GM04503 (cell line): ENCODE measurements at places on chromosomes 1 and 21.
A peak's percentile ranks its signal among the peaks of the same experiment; 100 is the strongest.

DNA sequence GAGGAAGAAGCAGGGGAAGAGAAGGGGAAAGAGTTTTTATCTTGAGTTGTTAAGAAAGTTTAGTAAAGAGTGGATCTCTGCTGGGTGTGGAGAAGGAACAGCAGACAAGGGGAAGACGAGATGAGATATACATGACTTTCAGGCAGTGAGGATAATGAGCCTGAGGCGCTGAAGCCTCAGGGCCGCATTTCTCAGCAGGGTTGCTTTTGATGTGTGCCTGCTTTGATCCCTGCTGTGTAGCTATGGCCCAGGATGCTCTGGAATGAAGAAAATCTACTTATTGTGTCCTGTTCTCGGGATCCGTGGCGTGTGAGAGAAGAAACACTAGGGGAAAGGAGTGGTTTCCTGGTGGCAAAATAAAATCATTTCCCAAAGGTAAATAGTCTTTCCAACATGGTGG, 15.1 kb upstream of the RPE65 start:
- DNase-seq: no peak

GRCh38 chr1:89125240-89125912, 538 bp downstream of the GBP2 start:
- no peak for DNase-seq

- DNase-seq: peak; percentile 65
These were observed 5.8 kb upstream of the LAMC2 start for GRCh38 chr1:183180218-183180617.

DNA sequence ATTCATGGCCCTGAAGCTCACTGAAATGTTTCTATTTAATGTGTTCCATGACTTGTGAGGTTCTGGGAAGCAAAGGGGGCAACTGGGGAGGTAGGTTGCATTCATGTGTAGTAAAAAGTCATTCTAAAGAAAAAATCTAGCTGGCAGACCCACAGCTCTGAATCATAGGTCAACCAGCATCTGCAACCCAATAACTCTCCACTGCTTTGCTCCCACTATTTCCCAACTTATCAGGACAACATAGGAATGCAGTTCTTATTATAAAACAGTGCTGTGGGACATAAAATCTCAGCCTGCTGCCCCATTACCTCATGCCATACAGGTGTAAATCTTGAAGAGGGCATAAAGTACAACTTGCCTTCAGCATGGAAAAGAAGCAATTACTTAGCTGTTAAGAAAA, 576.1 kb upstream of the PTBP2 start:
- DNase-seq: no peak

GRCh38 chr1:161987872-161988271, 35.8 kb downstream of the OLFML2B start:
- no peak for DNase-seq

- DNase-seq: no peak
These were observed 70.0 kb upstream of the ZNF281 start for GRCh38 chr1:200479816-200480215.

- no peak for DNase-seq
These were observed 12.4 kb downstream of the CBR1 start for GRCh38 chr21:36082237-36082664.

DNA sequence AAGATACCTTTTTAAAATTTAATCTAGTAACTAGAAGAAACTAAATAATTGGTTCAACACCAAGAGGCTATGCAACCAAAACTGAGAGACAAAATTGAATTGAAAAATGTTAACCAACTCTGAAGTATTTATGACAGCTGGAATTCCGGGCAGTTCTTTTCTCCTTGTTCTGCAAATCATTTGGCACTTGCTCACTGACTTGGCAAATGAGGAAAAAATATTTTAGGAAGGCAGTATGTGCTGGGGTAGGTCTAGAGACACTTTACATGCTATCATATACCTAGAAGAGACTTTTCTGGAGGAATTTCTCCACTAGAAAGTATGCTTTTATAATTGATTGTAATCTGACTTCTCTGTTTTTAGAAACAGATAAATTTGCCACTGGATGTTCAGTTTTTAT, 22.1 kb upstream of the SH3D21 start:
- no peak for DNase-seq

DNA sequence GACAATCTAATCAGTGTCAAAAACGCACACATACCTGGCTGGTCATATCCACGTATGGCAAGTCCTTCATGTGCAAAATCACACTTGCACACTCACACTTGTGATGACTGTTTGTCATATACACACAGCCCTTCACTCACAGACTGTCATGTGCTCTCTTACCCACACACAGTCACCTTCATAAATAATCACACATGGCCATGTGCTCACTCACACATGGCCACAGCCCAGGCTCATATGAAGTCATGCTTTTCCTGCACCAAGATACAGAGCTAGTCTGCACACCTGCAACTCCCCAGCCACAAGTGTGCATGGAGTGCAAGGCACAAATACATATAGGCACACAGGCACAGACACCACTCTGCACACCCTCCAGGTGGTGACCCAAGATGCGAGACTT, 45.4 kb upstream of the FOXO6 start:
- no peak for DNase-seq

DNA sequence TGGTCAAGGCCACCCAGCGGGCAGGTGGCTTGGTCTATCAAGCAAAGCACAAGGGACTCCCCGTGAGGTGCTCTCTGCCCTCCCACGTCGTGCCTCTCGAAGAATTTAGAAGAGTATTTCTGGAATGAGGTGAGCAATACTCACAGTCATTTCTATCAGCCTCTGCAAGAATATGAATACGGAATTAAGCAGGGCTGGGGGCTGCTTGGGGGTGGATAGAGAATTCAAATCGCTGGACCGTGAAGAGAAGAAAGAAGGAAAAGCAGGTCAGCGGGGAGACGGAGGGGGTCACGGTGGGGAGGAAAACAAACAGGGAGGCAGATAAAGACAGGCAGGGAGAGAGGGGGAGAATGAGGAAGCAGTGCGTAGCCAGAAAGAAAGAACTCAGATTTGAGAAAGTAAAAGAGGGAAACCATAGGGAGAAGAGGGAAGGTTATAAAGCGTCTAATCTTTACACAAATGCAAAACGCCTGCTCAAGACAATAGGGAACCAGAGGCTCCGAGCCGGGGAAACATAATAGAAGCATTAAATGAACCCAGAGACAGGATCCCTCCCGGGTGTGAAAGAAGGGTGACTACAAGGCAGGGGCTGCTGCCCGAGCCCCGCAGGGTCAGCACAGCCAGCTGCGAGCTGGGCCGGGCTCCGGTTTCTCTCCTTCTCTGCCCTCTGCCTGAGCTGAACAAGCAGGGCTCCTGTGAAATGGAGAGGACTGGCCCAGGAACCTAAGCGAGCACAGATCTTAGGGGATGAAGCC, 2.1 kb upstream of the EDN2 start:
- no peak for DNase-seq

GRCh38 chr1:201444792-201445191, 23.3 kb upstream of the TNNI1 start:
- no peak for DNase-seq

DNA sequence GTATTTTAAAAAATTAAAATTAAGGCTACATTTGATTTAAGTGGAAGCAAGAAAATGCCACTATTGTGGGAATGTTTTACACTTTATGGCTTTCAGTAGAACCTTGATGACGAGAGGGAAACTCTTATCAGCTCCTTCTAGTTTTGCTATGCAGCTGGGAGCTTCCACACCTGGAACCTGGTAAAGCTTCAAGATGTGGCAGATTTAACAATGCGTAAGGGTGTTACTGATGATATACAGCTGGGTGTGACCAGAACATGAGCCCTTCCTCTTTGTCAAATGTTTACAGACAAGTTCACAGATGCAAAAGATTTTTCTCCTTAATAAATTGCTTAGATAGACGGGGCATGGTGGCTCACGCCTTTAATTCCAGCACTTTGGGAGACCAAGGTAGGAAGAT, 20.3 kb downstream of the TTC13 start:
- no peak for DNase-seq

- DNase-seq: no peak
These were observed 8.5 kb upstream of the ARHGAP29 start for GRCh38 chr1:94245747-94246438.

DNA sequence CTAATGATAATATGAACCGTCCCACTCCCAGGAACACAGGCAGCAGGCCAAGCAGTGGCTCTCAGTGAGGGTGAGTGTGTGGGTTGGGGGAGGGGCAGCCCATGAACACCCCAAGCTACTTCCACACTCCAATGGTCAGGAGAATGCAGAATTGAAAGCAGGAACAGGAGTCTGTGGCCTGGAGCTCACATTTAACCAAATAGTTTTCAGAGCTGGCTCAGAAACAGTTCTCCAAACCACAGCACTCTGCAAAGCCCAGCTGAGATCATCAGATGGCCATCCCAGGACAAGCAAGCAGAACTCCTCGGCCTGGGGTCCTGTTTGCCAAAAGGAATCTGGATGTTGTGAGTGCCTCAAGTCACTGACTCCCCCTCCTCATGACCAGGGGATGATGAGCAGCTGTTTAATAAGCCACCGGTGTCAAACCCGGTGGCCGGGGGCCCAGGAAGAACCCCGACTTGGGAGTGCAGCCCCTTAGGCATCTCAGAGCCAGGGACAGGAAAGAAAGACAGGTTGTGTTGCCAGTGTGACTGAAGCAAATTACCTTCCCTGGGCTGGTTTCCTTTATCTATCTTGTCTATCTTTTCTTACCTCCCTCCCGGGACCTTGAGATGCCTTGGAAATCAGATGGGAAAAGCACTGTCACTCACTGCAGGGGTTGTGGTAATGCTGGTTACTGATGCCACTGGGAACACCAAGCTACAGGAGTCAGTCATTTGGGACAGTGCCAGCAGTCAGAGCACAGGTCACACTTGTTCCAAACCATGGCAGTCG, 20.4 kb downstream of the DEGS1 start:
- no peak for DNase-seq

DNA sequence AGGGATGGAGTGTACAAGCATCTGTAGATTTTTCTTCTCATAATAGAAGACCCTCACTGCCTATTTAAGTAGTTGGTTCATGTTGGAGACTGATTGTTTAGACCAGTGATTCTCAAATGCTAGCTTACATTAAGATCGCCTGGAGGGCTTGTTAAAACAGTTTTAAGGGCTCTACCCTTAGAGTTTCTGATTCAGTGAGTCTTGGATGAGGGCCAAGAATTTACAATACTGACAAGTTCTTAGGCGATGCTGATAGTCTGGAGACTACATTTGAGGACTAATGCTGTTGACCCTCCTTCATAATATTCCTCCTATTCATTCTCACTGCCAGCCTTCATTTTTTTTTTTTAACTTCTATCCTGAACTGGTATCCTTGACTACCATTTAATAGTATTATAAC, 15.2 kb upstream of the AGO3 start:
- no peak for DNase-seq

- no peak for DNase-seq
These were observed 3.2 kb upstream of the C1orf74 start for GRCh38 chr1:209787551-209787950.

DNA sequence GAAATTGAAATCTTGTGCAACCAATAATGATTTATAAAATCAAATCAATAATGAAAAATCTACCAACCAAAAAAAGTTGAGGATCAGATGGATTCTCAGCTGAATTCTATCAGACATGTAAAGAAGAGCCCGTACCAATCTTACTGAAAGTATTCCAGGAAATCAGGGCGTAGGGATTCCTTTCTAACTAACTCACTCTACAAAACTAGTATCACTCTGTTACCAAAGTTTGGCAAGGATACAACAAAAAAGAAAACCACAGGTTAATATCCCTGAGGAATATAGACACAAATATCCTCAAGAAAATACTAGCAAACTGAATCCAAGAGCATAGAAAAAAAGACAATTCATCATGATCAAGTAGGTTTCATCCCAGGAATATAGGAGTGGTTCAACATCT, 52.8 kb upstream of the ADGRL4 start:
- no peak for DNase-seq

DNA sequence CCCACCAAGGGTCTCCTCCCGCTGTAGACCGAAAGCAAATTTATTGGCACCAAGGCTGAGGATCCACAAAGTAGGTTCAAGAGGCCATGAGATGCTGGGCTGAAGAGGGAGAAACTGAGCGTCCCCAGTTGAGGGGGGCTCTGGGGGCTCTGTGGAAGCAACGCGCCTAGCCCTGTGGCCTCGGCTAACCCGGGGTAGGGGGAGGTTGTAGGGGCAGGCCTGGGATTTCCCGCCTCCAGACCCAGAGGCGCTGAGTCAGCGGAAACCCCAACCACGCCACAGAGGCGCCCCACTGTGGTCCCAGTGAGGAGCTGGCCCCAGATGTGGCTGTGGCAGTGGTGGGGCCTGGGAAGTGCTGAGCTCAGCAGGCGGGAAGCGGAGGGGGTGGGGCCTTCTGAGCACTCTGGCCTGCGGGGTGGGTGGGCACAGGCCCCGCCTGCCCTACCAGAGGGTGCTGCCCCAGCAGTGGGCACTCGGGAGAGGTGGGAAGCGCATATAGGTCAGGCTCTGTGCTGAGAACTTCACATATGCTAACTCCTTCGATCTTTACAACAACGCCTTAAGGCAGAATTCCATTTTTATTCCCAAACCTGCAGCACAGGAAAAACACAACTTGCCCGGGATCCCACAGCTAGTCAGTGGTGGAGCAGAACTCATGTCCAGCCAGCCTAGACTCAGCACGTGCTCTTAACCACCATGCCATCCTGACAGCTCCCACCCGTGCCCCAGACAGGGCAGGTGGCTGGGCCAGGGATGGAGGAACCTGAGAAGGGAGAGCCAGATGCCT, 1.5 kb upstream of the COL16A1 start:
- DNase-seq: no peak

DNA sequence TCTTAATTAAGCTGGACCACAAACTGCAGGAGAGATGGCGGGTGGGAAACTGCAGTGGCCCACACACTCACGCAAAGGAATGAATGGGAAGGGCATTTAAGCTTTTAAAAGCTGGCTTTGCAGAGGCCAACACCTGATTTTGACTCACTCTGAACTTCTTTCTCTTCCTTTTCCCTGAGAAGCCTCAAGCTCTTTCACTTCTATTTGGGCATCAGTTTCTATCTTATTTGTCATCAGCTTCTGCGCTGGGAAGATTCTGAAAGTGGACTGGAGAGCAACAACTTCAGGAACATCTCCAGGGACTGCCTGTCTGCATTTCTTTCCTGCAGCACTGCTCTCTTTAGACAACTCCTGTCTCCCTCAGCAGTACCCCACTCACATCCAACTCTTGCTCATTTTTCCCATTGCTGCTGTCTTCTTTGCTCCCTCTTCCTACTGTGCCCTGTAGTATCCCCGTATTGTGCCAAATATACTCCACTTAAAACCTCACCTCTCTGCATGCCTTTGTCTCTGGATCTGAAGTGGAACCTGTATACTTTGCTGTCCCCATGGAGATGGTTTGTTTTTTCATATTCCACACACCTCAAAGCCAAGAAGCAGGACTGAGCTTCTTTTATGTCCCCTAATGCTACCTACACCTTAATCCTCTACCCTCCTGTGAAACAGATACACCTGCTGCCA, 143.3 kb upstream of the JUN start:
- no peak for DNase-seq

GRCh38 chr1:193019442-193020026, 39.6 kb downstream of the UCHL5 start:
- no peak for DNase-seq

DNA sequence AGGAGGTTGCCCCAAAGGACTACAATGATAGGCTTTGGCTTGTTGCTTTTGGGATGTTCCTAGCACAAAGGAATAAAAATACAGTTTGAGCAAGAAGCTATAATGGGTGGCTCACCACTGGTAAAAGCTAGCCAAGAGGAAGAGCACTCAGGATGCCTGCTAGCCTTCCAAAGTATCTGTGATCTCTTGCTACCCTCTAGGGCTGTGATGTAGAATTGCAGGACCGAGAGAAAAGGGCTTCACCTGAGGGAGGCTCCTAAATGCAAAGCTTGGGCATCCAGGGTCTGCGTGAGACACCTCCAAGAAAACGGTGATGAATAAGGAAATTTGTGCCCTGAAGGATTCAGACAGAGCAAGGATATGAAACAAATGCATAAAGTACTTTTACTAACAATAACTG, 17.7 kb downstream of the IVL start:
- no peak for DNase-seq
